Calu3 (cell line): ENCODE measurements at places on chromosomes 2 and 18. TPM values are rescaled to one million over a fixed set of nuclear protein-coding genes. Genes with fewer than 3 reads are reported as not detected.

Gene TMEM169
- 8.0 and 9.0 TPM in 2 replicates for total RNA-seq

Gene MCM6
- 40.0 and 44.1 TPM in 2 replicates for total RNA-seq

Gene TTL
- 28.3 and 31.8 TPM in 2 replicates for total RNA-seq

Gene GALR1
- total RNA-seq: not detected in 2 replicates

DNA sequence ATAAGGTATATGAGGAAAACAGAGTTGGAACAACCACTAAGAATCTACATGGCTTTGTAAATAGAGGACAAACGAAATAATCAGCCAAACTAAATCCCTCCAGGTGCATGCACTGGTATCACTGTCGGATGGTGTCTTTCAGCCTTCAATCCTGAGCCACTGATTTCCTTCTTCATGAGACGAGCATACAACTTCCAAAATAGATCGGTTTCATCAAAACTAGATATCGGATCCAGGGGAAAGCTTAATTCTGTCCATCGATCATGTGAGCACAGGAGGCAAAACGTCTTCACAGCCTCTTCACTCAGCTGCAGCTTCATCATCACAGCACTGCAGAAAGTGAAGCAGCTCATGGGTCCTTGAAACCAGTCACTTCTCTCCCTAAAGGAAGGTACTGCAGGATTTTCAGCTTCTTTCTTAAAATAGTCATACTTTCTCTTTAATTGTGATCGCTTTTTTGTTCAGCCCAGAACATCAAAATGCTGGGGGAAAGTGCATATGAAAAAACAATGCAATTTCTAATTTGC, 80.5 kb downstream of the DTNB start:
- H3K27ac ChIP-seq: no peak overlapping the region
- no peaks in the 10 kb centered on the region for H3K27me3 ChIP-seq
- no peak for DNase-seq
- H3K4me3 ChIP-seq: no peak overlapping the region
- H3K36me3 ChIP-seq: no peaks in the 10 kb centered on the region

DNA sequence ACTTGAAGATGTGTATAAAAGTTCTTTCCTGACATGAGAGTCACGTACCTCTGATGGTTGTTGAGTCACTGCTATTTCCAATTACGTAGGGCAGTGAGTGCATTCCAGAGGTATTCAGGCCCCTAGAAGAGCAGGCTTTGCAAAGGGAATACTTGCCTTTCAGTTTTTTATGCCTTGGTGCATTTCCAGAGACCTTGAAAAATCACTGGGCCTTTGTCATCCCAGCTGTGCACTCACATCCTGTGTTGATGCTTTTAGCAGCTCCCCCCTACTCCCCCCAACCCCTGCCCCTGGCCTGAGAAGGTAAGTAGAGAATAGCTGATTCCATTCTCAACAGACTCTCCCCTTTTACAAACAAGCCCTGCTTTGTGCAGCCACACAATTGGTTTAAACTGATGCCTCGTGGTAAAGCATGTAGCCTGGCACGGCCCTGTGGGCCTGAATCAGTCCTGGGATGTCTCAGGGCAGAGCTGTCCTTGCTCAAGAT, 174.2 kb downstream of the PRPF40A start:
- no peak overlapping the region for H3K27ac ChIP-seq
- peaks cover 8% of the 10 kb centered on the region for H3K4me1 ChIP-seq
- H3K27me3 ChIP-seq: no peaks in the 10 kb centered on the region
- H3K36me3 ChIP-seq: peaks cover 9% of the 10 kb centered on the region

Gene REG1A
- total RNA-seq: not detected in 2 replicates

Gene PEX13
- 32.0 and 37.4 TPM in 2 replicates for total RNA-seq

Gene YES1
- 58.4 and 61.2 TPM in 2 replicates for total RNA-seq

DNA sequence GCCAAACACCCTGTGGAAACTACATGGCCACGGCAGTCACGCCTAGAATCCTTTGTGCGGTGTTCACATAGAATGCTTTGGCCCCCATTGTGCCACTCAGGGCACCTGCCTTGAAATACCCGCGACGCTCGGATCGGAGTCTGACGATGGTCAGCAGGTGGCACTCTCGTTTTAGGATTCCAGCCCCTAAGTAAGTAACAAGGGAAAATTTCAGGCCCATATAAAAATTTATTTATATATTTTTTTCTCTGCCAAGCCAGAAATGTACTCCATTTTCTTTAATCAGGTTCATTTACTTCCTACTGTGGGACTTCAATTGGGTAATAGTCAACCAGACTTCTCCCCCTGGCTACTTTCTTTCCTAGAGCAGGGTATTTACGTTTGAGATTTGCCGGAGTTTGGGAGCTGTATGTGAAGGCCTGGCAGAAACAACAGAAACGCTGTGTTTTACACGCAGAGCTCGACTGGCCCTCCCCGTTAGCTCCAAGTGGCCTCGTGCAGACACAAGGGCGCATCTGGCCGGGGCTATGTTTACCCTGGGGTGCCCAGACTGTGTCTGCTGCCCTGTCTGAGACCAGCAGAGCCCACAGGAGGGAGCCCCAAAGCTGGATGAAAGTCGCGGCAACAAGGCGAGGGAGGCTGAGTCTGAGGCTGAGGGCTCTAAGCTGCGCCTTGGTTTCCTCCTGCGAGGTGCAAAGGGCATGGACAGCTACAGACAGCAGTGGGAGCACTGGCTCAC, 41.6 kb downstream of the LRRC30 start:
- peaks cover 17% of the 10 kb centered on the region for H3K4me1 ChIP-seq
- no peak overlapping the region for H3K27ac ChIP-seq
- no peaks in the 10 kb centered on the region for H3K27me3 ChIP-seq

- H3K4me1 ChIP-seq: no peaks in the 10 kb centered on the region
- DNase-seq: no peak
- H3K36me3 ChIP-seq: no peaks in the 10 kb centered on the region
- H3K4me3 ChIP-seq: no peak overlapping the region
- H3K27ac ChIP-seq: no peak overlapping the region
Measured at GRCh38 chr18:26419746-26420145, 128.6 kb downstream of the KCTD1 start.
